ENCODE measurements at places on chromosomes 7 and 10.
A peak's percentile ranks its signal among the peaks of the same experiment; 100 is the strongest.

- DNase-seq, result no peak
Measured at GRCh38 chr7:157521752-157522151, 184.9 kb downstream of the DNAJB6 start.

GRCh38 chr10:83954193-83954799 is 185.0 kb upstream of the GHITM start:
- DNase-seq, result no peak

- DNase-seq, result no peak
Measured at GRCh38 chr7:72321081-72321480, 91.1 kb downstream of the CALN1 start.

GRCh38 chr7:106089647-106090046 is 22.5 kb downstream of the SYPL1 start:
- DNase-seq, result no peak

DNA sequence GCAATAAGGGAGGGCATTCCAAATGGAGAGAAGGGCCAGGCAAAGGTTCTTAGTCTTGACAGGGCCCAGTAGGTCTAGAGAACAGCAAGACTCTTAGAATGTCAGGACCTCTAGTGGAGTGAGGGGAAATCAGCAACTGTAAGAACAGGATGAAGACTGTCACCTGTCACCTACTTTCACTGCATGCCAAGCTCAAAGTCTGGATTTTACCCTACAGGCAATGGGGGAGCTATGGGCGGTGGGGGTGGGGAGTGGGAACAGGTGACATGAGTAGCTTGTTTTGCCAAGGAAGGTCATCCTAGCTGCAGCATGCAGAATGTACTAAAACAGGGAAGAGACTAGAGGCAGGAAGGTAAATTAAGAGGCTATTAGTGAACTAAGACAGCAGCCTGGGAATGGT is 18.3 kb downstream of the GOT1 start:
- no peak for DNase-seq

DNA sequence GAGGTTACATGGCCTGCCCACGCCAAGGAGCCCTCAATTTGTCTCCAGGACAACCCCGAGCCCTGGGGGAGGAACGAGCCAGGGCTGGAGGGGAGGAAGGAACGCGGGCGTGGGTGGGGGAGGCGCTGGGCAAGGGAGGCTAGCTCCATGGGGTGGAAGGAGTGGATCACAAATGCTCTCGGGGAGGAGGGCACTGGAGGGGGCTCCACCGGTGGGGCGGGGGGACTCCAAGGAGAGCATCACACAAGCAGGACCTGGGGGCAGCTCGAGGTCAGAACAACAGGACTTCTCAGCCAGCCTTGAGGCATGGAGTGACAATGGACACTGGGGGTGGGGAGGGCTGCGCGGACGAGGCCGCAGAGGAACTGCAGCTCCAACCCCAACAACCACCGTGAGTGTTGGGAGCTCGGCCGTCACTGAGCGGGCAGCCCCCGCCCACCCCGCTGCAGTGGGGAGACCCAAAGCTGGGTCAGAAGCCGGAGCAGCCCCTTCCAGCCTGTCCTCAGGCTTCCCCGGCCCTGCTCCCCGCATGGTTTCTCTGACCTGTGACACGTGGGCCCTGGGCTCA is 41.1 kb downstream of the STK32C start:
- DNase-seq, result no peak

DNA sequence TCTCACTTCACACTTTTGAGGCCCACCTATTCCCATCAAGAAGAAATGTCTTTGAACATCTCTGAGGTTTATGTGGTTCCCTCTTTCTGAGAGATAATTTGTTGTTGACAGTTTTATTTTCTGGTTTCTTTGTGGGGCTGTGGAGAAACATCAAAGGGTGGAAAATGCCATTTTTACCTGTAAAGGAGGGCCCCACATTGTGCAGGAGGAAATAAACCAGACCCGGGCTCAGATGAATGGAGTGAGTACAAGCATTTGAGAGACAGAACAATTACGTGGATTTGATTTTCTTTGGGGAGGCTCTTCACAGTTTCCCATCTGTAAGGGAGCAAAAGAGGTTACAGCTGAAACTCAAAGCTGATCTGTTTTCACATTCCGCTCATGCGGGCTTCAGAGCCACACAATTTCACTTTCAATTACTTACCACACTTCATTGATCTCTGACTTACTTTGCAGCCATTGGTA is 29.8 kb downstream of the ITPRIP start:
- peak; percentile 57 for DNase-seq

DNA sequence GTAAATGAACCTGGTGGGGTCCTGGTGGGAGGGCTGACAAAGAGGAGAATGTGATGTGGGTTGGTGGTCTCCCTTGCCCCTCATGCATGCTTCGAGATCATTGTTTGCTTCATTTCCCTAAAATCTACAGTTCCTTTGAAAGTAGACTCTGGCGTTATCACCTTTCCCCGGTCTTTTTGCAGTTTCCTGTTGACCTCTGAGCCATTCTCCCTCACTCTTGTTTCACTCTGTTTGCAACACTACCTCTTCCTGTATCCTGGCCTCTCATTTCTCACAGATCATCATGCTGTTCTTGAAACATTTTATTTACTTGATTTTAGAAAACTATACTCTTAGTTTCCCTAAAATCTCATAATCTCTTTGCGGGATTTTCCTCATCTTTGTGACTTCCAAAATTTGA is 179.8 kb downstream of the WNT2 start:
- DNase-seq, result no peak

- DNase-seq, result peak; percentile 55
Measured at GRCh38 chr10:102643336-102644065, 778 bp upstream of the TRIM8 start.

GRCh38 chr10:32409741-32410140 is 36.2 kb upstream of the CCDC7 start:
- DNase-seq, result no peak

- DNase-seq, result no peak
Measured at GRCh38 chr7:110454713-110455112, 636.2 kb upstream of the LRRN3 start.

DNA sequence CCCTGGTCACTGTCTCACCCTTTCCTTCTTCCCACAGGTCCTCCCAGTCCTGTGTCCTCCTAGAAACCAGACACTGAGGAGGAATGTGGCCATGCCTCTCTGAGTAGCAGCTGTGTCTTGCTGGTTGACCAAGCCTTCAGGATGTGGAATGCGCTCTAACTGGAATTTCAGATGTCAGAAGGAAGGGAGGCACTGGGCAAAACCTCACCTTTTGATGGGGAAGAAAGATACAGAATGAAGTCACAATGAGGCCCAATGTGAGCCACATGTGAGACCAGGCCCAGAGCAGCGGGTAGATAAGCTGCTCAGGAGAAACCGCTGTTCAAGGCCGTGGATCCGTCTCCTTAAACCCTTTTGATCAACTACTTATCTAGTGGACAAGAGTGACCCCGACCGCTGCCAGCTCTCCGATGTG is 54.8 kb upstream of the ECHDC3 start:
- DNase-seq, result no peak

- DNase-seq, result no peak
Measured at GRCh38 chr10:132489704-132490534, 47.7 kb upstream of the INPP5A start.

DNA sequence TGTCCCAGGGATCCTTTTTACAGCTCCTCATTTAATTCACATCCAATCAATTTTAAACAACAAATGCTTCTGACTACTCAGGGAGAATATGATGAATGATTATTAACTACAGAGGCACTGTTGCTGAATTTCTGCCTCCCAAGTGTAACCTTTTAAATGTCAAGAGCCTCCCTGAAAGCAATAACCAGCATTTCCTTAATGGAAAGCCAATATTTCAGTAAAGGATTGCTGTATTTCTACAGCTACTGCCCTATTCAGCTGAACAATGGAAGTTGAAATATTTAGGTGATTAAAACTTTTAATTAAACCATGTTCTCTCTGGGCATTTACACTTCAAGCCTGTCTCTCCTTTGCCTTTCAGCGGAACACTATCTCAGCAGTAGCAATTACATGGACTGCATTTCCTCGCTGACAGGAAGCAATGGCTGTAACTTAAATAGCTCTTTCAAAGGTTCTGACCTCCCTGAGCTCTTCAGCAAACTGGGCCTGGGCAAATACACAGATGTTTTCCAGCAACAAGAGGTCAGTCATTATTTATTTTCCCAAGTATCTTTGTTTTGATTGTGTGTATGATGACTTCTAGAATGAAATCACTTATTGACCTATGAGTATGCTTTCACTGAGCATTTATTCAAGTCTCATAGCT is 304.7 kb downstream of the BICC1 start:
- no peak for DNase-seq

DNA sequence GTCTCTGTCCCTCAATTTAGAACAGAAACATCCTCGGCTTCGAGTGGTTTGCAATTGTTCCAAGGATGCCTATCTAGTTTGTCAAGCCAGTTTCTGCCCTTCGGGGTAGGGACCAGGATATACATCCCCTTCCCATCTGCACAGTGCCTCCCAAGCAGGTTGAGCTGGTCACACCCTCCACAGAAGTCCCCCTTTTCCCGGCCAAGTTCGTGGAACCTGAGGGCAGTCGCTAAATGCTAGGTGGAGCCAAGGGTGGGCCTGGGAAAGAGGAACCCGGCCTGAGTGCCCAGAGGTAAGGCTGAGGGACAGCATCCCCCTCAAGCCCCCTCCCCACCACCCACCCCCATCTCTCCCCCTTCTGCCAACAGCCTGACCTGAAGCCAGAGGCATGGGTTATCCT is 62.4 kb upstream of the NANOS1 start:
- DNase-seq, result no peak

DNA sequence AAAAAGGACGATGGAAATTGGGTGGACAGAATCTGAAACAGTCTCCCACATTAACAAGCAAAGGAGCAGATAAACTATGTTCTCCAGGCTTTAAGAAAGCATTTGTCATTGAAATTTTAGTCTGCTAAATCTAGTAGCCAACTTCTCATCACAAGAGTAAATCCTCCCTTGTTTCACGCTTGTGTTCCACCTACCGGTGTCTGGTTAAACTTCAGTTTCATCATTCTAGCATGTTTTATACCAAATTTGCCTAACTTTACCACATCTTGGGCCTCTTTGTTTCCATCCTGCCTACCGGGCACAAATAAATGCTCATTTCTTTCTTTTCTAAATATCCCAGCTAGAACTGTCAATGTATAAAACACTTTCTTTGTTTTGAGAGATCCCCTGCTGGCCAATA is 5.8 kb downstream of the LIPA start:
- DNase-seq, result no peak

- no peak for DNase-seq
Measured at GRCh38 chr7:21771906-21772610, 173.6 kb downstream of the CDCA7L start.

DNA sequence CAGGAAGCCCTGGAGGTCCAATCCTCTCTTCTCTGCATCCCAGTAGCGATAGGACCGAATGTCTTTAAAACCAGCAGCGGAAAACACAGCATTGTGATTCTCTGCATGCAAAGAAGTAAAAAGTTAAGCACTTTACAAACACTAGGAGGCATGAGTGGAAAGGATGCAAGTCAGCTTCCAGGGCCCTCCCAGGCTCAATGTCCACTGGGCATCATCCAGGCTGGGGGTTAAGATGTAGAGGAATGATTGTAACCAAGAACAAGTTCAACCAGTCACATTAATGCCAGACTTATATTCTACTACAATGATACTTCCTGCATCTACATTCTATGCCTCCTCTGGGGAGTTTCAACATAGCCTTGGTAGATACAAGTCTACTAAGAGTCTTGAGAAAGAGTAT is 24.3 kb downstream of the GOT1 start:
- no peak for DNase-seq

- DNase-seq, result no peak
Measured at GRCh38 chr7:129875160-129875559, 77.6 kb downstream of the UBE2H start.

DNA sequence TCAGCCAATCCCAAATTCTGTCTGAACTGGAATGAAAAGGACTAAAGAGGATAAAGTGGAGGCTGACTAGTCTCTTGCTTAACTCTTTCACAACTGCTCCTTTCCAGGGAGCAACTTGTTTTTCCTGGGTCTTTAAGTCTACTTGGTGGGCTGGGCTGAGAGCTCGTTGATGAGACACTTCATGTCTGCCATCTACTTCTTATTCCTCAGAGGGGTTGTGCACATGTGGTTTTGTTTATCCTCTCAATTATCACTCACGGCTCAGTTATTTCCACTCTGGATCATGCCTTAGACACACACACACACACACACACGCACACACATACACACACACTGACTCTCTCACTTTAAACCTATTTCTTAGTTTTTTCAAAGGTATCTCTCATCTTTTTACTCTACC is 298.6 kb upstream of the MTPN start:
- no peak for DNase-seq

DNA sequence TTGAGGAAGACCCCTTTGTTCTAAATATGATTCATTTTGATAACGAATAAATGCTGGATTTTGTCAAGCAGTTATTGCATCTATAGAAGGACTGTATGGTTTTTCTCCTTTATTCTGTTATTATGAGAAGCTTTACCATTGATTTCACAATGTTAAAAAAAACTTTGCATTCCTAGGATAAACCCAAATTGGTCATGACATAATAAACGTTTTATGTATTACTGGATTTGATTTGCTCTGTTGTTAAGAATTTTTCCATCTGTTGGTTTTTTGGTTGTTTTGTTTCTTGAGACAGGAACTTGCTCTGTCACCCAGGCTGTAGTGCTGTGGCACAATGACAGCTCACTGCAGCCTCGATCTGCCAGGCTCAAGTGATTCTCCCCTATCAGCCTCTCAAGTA is 2.2 kb upstream of the DNA2 start:
- DNase-seq, result no peak

DNA sequence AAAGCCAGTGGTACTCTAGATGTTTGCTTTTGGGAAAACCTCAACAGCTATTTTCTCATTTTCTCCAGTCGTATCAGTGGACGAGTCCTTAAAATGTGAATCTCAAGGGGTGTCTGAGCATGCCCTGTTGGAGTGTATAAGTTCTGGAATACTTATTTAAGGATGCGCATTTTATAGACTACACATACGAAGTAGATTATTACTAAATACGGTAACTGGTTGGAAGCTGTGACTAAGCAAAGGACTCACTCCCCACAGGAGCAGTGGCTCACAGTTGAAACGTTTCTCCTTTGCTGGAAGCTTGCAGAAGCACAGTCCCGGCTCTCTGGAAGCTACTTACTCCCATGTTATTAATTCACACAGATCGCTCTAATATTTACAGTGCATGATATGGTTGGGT is 90.8 kb upstream of the DNAJB6 start:
- DNase-seq, result no peak

GRCh38 chr7:152451356-152451755 is 15.6 kb upstream of the KMT2C start:
- DNase-seq, result no peak

GRCh38 chr7:106041140-106041717 is 70.9 kb downstream of the SYPL1 start:
- DNase-seq, result peak; percentile 55

DNA sequence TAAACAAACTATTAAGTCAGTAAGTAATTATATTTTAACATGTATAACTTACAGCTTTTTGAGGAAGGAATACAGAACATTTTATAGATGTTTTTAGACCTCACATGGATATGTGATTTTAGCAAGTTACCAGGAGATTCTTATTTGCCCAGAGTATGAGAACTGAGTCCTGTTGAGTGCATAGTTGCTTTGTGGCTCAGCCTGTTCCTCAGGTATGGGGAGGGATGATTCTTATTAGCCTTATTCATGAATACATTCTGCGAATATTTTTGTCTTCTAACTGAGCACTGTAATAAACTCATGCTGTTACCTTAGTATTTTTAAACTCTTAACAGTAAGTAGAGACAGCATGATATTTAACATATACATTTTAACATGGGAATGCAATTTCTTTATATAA is 17.9 kb downstream of the BTAF1 start:
- DNase-seq, result no peak
